NCI-H345 (cell line): ENCODE measurements at places on chromosomes 7 and 10.

DNA sequence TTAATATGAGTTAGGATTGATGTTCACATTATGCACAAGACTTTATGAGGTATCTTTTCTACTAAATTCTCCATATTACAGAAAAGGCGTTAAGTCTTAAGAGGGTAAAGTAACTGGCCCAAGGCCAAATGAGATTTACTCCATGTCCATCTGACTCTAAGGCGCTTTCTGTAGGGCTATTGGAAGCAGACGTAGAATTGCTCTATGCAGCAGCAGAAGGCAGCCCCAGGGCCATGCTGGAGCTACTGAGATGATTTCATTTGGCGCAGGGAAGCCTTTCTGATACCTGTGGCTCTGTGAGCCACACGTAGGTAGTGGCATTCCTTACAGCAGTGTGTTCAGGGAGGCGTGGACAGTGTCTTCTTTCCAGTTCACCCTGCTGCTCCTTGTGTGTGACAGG lies 133.1 kb downstream of the SH2D4B start:
- DNase-seq = no peak

DNA sequence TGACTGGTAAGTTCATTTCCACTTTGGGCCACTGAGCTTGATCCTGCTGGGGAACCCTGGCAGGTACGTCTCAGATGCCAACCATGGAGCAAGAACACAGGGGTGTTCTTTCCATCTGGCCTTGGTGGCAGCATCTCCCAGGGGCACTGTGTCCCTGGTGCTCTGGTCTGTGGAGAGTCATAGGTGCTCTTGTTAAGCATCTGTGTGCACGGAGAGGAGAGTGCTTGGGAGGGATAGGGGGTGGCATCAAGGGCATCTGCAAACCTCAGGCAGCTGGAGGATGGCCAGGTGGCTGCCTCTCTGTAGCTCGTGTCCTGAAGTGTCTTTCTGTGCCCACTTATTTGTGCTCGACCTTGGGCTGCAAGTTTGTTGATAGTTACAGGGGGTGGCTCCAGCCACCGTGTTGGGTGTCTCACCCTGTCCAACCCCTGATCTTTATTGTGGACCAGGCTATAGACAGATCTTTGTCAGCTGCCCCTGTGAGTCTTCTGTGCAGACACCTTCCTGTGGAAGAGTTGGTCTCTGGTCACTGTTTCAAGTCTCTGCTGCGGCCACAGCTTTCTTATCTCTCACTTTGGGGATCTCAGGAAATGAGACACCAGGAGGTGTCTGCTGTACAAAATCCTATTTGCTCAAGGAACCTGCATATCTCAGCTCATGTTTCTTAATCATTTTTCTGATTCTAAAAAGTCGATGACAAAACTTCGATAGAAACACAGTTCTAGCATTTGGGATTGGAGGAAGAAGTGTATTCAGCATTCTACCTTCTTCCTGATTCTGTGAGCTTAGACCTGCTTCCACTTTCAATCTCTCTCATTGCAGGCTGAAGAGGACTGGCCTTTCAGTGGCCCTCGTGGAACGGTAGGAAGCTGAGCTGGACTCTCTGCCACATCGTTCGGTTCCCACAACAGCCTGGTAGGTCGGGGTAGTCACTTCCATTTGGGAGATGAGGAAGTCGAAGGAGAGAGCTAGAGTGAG lies 17.2 kb upstream of the GIMAP8 start:
- DNase-seq = peak; percentile 17

DNA sequence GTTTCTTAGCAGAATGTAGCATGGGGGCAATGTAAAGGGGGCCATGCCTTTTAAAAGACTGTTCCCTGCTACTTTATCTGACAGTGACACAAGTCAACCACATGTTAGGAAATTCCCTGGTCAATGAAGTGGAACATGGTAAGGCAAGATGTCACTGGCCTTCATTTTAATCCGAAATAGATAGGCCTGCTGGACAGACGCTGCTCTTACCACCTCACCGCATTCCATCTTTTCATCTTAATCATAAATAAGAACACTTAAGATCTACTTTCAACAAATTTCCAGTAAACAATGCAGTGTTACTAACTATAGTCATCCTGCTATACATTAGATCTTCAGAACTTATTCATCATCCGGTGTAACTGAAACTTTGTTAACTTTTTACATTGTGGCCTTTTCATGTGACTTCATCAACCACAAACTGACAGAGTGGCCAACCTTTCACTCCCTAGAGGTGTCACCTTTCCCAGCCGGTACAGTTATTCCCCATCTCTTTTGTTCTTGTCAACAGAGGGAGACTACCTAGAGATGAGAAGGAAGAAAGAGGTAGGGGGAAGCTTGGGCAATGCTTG lies 15.6 kb downstream of the ASB4 start:
- no peak for DNase-seq

- DNase-seq = peak; percentile 88
These were observed 183.3 kb downstream of the JAZF1 start for GRCh38 chr7:27997188-27997707.

- no peak for DNase-seq
These were observed 34.1 kb upstream of the SLC26A3 start for GRCh38 chr7:107837145-107837512.

GRCh38 chr7:42082144-42082543 lies 154.9 kb downstream of the GLI3 start:
- no peak for DNase-seq

- no peak for DNase-seq
These were observed 14.4 kb upstream of the GPR15LG start for GRCh38 chr10:84159076-84159685.

DNA sequence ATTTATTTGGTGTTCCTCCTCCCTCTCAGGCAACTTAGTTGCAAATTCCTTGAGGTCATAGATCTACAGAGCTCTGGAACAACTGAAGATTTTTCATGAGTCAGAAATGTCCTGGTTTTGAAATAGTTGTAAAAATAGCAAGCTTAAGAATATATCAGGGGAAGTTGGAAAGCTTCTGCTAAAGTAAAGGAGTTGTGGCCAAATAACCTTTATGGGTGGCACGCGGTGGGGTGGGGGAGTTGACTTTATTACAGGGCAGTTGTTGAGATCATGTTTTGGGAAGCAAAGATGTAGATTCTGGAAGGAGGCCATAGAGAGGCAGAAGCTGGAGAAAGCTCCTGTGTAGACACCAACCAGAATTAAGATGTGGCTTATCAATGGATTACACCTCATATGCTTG lies 326.0 kb upstream of the MTPN start:
- no peak for DNase-seq

DNA sequence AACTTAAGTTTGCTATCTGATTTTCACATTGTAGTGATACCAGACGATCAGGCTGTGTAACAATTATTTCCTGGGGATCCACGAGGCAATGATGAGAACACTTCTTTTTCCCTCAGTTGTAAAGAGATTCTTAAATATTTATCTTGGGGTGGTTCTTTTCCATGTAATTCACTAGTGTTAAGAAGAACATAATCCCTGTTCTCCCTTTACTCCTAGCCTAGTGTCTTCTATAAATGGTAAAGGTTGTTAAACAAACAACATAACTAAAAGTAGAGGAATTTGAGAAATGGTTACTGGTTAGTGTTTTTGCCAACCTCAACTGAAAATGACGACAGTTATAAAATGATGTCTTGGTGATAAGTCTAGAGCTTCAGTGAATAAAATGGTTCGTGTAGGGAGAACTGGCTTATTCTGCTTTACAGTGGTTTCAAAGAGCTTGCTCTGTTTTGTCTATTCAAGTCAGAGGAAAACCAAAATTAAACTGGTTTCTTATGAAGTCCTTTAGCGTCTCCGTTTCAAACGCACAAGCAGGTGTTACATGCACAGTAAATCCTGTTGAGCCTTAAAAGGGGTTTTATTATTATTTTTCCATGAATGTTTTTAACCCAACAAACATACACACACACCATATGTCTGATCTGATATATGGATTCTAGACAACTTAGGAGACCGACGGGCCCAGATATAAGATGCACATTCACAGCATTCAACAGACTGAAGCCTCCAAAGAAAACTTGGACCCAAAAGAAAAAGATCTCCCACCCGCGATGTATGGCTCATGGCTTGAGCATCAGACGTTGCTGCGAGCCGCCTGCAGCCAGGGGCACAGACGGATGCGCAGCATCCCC lies 1.1 kb downstream of the TBX20 start:
- DNase-seq = no peak

- no peak for DNase-seq
These were observed 268.9 kb downstream of the ADK start for GRCh38 chr10:74419958-74420375.

GRCh38 chr7:20408467-20408826 lies 77.7 kb downstream of the ITGB8 start:
- DNase-seq = peak; percentile 4

- DNase-seq = no peak
These were observed 28.7 kb downstream of the TES start for GRCh38 chr7:116239020-116239419.

GRCh38 chr7:116512520-116513188 lies 12.2 kb upstream of the CAV1 start:
- no peak for DNase-seq

DNA sequence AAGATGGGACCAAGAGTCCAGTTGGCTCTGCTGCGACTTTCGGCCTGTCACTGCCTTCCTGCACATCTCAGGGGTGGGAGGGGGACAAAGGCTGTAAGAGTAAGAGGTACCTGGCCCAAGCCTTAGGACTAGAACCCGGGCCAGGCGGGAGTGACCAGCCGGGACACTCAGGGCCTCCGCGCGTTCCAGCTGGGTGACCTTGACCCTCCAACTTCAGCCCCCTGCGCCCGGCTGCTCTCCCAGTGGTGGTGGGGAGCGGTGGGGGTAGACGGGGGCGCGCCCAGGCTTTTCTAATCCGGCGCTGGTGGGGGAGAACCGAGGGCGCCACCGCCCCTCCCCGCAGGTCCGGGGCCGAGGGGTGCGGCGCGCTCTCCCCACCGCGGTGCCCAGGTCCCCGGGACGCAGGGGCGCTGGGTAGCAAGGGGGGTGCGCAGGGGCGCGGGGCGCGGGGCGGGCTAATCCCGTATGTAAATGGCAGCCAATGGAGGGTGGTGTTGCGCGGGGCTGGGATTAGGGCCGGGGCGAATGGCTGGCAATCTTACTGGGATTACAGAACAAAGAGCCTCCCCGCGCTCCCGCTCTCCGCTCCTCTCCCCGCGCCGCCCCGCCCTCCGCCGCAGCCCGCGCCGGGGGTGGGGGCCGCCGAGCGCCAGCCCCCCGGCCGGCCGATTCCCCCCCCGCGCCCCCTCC lies at the start of gene GTF2IRD1:
TSS of gene GTF2IRD1 (plus strand) at position 585 of the 690 bp plus-strand sequence. CDS start 54,175 bp downstream, outside the sequence.
- peak; percentile 79 for DNase-seq

GRCh38 chr7:108147031-108147563 lies 16.9 kb upstream of the LAMB4 start:
- DNase-seq = peak; percentile 98

GRCh38 chr7:128137181-128137580 lies 103.9 kb upstream of the LEP start:
- DNase-seq = no peak
